Effector memory CD4-positive, alpha-beta T cell (primary cell): ENCODE measurements at places on chromosomes 4 and X.

DNA sequence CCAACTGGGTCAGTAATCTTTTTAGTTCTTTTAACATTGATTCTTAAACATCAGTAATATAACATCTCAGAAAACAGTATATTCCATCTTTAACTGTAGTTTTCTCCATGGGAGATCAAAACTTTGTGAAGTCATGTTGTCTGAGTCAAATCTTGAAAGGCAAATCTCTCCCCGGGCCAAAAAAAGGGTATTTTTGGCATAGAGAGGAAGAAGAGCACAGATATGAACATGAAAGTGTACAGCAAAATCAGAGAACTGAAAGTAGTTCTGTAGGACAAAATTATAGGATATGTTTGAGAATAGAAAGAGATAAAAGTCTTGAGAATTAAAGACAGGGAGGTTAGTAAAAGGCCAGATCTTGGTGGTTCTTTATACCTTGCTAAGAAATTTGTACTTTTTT, 176.4 kb upstream of the GYPA start:
- DNase-seq, result no peak

- no peak for DNase-seq
These were observed 178.5 kb downstream of the CBR4 start for GRCh38 chr4:168831585-168831918.

DNA sequence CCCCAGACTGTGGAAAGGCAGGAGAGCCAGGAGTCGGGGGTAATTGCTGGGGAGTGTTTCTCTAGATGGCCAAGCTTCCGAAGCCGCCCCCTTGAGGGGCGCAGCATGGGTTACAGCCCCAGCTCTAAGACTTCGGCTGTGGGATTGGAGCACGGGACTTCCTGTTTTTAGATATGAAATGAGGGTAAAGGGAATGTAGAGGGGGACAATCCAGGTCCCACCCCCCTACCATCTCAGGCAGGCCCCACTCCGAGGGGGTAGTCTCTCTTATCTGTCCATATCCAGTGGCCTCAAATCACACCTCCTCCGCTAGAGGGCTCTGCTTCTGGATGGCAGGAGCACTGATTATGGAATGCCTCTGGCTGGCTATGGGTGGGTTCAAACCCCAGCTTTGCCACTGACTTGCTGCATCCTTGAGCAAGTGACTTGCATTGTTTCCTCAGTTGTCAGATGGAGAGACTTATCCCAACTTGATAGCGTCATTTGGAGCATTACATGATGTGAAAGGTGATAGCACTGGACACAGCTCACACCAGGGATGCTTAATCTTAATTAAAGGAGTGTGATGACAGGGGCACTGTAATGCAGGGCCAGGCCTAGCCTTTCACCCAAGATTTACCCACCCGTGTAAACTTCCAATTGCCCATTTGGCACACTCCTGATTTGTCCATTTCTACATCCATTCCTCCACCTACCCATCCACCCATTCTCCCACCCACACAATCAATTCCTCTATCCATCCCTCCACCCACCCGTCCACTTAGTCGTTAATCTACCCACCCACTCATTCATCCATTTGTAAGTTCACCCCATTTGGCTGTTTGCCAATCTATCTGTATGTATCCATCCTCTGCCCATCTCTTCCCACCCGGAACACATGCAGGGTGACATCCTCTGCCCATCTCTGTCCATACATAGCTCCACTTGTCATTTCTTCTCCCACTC, 848 bp upstream of the KCND1 start:
- no peak for DNase-seq

DNA sequence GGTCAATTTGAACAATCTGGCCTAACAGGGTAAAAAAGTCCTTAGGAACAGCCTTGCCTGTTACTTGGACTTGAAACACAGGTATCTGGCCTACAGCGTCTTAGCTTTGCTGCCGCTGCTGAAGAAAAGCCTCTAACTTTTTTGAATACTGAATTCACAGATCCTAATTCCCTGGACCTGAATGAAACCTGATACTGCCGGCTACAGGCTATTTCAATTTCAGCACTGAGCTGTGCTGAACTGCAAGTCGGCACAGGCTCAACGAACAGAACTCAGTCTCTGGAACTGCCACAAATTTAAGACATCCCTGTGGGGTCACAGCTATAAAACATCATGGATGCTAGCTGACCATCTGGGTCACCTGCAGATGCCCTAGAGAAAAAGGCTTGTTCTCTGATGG, 7.2 kb downstream of the NR0B1 start:
- DNase-seq, result no peak

GRCh38 chrX:45009371-45010000, 136.5 kb downstream of the KDM6A start:
- no peak for DNase-seq

GRCh38 chr4:7984286-7984925, 44.7 kb upstream of the AFAP1 start:
- DNase-seq, result no peak

GRCh38 chr4:181998398-181999295, 244.6 kb upstream of the TENM3 start:
- no peak for DNase-seq

GRCh38 chrX:3545901-3546300, 167.5 kb downstream of the PRKX start:
- DNase-seq, result no peak

DNA sequence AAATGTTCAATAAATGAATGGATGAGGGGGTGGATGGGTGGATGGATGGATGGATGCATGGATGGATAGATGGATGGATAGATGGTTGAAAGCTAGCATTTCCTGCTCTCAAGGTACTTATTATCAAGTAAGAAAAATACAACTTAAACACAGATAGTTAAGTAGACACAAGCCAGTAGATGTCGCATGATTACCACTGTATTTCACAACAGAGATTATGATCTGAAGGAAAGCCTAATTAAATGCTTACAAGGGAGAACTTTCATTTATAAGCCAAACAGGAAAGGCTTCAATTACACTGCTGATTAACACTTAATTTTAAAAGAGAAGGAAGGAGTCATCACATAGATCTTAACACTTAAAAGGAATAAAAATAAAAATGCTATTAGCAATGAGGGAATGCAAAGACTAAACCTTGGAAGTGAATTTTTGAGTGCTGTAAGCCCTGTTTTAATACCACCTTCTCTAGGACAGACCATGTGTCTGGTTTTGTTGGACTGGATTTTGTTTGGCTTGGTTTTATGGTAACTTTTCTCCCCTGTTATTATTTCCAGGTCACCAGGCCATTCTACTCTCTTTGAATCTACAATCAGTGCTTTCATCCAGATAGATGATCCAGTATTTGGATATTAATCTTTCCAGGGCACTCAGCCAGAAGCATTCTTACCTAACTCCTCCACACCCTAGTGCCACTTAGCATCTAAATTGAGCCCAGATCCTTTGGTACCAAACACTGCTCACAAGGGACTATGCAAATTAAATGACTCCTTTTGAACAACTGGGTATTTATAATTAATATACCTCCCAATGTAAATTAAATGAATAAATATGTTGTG, 75.5 kb upstream of the SLC39A8 start:
- no peak for DNase-seq

DNA sequence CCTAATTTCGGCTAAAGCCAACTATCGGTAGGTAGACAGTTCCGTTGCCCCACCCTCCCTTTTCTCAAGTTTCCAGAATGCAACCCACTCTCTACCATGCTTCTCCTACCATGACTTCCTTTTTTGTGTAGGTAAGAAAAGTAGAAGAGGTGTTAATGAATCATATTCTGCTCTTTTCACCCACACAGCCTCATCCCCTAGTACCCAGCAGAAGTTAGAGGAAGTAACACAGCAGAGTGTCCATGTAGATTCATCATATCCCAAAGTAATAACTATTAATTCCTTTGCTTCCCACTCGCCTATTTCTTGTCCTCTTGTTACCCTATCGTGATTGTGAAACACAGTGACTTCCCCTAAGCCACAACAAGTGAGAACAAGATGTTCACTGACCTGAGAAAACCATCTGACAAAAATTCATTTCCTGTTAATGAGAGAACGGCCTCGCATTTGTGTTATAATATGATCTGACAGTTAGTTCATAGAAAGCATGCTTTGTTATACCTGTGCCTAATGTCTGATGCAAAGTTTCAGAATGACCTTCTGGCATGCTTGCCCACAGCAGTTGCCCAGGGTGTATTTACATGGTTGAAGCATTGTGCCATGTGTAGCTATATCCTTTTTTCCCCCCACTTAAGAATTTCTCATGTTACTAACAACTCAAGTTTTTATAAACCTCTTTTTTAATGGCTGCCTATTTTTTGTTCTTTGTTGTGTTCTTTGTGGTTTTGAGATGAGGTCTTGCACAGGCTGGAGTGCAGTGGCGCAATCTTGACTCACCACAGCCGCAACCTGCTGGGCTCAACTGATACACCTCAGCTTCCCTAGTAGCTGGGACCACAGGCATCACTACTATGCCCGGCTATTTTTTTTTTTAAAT, 185.6 kb downstream of the RAP1GDS1 start:
- peak; percentile 48 for DNase-seq

GRCh38 chr4:28921886-28922285, 1798.3 kb upstream of the PCDH7 start:
- DNase-seq, result no peak

DNA sequence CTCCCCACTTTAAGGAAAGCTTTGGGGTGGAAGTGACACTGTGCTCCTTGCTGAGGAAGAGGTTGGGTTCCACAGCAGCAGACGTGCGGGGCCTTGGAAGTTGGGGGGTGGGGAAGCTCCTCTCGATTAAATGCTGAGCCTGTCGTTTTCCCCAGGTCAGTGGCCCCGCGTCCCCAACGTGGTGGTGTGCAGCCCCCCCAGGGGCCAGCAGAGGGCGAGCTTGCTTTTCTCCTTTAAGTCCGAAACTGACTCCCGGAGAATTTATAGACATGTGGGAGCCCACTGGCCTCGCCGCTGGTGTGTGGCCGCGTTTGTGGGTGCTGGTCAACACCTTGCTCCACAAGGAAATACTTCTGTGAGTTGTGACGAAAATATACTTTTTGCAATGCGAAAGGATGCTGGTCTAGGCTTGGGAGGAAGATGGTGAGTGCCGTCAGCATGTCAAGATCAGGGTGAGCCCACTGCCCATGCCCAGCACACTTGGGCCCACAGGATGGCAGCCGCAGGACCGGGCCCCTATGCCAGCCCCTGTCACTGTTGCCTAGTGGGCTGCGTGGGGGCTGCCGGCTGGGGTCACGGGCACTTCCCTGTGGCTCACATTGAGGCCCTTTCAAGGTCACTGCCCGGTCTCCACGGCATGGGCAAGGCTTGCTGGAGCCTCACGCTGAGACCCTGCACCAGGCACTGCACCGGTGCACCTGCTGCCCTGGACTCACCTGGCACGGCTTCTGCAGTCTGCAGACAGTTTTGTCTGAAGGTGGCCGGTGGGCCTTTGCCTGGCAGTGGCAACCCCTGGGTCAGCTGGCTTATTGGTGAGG, 9.4 kb downstream of the UVSSA start:
- no peak for DNase-seq

DNA sequence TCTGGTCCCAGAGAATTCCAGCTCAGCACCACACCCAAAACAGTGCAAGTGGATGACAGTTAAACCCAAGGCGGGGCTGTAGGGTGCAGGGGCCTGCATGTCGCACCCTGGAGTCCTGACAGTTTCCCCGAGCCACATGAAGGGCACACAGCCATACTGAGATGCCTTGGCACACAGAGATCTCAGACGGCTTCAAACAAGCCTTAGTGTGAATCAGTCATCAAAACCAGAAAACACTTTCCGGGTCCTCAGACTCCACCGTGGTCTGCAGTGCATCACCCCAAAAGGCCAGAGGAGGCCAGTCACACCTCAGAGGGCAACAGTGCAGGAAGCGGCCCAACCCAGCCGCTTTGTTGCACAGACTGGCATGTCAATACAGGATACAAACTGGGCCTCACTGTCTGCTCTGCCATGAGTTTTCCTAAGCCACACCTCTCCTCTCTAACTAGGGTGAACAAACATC, 64.6 kb upstream of the ENPP6 start:
- peak; percentile 13 for DNase-seq

DNA sequence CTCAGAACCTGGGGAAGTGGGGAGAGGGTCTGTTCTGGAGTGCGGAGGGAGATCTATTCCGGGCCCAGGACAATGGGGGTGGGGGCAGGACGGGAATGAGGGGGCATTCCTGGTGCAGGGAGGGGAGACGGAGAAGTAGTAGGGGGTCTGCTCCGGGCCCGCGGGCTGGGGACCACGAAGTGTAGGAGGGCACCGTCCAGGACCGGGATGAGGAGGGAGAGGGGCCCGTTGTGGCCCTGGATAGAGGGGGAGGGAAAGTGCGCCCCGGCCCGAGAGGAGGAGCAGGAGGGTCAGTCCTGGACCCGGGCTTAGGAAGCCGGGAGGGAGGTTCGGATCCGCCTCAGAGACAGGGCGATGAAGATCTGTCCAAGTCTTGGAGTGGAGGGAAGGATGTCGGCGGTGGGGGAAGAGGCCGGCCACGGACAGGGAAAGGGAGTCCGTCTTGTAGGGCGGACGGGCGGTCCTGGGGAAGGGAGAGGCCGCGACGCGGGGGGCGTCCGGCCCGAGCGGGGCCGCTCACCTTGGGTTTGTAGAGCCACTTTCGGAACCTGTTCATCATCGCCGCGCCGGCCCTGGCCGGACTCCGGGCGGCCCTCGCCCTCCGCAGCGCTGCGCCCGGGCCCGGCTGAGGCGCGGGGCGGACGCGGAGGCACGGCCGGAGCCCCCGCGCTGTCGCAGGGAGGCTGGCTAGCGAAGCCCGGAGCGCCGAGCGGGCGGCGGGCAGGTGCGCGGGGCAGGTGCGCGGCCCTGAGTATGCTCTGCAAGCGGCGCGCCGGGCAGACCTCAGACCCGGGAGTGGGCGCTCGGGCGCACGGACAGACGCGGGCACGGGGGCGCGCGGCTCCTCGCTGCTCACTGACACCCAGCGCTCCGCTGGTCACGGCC, at the start of gene ZFYVE28:
Gene ZFYVE28, minus strand, starts transcription at position 881 of the 885 bp plus-strand sequence. Its CDS starts 322 bp downstream, at position 559.
- no peak for DNase-seq

DNA sequence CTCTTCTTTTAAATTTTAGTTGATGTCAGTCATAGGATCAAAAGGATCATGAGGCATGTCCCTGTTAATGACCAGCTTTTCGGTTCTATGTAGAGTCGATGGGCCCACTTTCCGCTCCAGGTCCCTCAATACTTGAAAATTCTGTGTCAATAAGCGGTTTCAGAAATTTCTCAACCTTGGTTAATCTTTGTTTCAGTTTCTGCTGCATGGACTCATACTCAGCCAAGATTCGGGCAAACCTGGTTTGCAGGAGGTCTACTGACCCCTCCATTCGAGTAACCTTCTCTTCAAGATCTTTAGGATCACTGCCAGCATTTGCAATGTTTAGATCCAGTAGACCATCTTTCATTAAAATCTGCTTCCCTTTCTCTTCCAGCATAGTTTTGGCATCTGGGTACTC, 22.0 kb upstream of the NFXL1 start:
- no peak for DNase-seq

DNA sequence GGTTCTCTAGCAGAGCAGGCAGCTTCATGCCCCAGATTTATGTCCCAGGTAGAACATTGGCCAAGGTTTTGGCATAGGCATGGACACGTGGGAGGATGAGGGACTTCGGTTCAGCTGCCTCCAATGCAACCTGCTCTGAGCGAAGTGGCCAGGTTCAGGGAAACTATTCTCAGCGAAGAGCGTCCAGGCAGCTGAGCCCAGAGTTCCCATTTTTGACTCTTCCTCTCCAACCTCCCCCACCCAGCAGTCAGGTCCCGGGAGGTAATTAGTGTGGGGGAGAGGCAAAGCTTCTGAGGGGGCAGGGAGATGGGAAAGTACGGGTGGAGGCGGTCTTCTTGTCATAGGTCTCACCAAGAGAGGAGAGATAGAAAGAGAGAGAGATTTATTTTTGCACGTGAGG, 1.0 kb downstream of the GABRA4 start:
- DNase-seq, result no peak
